ACHN (cell line): ENCODE measurements at places on chromosomes 12 and 14.

DNA sequence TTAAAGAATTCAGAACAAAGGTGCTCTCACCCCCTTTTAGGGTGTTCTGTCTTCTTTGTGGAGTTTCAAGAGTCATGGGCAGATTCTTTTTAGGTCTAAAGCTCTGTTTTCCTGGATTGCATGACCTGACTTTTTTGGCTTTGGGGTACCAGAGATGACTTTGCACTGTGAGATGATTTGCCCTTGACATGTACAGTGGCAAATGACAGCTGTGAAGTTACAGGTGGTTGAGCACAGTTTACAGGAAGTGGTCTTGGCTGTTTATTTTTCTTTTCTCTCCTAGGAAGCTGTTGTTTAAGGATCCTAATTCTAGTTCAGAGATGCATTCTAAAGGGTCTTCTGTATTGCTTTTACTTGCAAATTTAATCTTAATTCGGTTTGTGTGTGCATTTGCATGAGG is 83.8 kb upstream of the METAP2 start:
- no peak for DNase-seq

GRCh38 chr14:71686677-71687076 is 245.6 kb upstream of the RGS6 start:
- no peak for DNase-seq

DNA sequence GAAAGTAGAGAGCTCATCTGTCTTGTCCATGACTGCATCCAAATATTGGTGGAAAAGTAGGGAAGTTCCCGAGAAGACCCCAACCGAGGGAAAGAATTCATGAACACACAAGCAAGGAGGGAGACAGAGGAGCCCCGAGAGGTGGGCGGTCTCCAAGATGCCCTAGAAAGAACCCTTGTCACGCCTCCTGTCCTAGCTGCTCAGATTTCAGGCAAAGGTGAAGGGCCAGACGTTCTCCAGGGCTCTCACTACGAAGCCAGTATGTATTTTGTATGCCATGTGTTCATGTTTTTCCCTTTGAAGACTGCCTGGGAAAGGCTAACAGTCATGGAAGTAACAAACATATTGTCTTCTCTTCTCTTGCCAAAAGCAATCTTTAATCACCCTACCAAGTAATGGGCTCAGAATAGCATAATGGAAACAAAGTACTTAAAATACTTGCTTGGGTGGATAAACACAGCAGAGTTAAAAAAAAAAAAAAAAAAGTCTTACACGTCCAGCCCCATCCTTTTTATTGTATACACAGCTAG is 99.2 kb upstream of the TBX3 start:
- no peak for DNase-seq

GRCh38 chr12:121673013-121673511 is 3.6 kb upstream of the MORN3 start:
- DNase-seq, result no peak
